ENCODE measurements at places on chromosomes 12 and 14.

- DNase-seq = no peak
Observed at GRCh38 chr12:26422839-26423398, 227.5 kb downstream of the SSPN start.

DNA sequence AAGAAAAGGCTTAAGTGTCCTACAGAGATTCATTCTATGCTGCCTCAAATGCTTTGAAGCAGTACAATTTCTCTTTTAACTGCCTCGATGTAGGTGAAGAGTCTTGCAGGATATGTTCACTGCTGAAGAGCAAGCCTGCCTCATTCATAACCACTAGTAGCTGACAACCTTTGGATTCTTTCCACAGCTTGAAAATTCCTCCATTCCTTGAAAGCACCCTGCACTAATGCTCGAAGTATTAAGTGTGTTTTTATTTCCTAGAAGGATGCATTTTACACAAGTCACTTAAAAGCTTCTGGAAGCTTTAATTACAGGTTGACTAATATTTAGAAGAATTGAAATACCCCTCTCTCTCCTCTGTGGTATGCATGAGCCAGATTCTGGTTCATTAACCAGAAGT lies 429.4 kb downstream of the DIO2 start:
- no peak for DNase-seq

GRCh38 chr14:30177781-30178180 lies 250.1 kb upstream of the PRKD1 start:
- no peak for DNase-seq

GRCh38 chr12:40010899-40011774 lies 94.7 kb downstream of the SLC2A13 start:
- DNase-seq = peak; percentile 49

GRCh38 chr12:7302266-7302986 lies 1.4 kb upstream of the ACSM4 start:
- no peak for DNase-seq

DNA sequence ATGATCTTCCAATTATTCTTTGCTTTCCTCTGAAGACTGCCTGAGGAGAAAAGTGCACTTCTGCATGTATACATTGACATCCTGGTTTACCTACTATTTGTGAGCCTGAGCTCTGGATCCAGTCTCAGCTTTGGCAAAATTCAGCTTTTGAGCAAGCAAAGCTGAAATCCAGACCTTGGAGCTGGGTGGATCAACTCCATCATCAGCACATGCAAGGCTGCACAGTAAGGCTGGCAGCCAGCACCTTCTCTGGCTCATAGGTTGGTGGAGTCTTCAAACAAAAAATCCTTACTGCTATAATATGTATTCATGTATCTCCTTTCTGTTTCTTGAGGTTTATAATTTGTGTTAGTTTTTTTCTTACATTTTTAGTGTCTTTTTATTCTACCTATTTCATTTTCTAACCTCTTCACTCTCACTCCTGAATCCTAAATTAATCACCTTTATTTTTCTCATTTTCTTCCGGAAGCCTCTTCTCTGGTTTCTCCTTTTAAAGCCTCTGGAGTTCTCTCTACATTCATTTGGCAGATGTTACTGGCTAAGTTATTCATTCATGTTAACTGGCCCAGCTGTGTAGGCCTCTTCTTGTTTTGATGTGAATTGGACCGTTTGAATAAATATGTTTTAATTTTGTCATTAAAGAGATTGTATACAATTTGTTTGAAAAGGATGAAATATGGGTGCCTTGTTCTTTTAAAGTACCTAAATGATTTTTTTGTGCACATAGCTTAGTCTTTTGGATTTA lies 224.8 kb downstream of the DACT1 start:
- DNase-seq = no peak

- no peak for DNase-seq
Observed at GRCh38 chr12:57852200-57852599, 5.7 kb upstream of the CTDSP2 start.

GRCh38 chr12:3073438-3074250 lies 3.5 kb upstream of the TSPAN9 start:
- DNase-seq = peak; percentile 71

DNA sequence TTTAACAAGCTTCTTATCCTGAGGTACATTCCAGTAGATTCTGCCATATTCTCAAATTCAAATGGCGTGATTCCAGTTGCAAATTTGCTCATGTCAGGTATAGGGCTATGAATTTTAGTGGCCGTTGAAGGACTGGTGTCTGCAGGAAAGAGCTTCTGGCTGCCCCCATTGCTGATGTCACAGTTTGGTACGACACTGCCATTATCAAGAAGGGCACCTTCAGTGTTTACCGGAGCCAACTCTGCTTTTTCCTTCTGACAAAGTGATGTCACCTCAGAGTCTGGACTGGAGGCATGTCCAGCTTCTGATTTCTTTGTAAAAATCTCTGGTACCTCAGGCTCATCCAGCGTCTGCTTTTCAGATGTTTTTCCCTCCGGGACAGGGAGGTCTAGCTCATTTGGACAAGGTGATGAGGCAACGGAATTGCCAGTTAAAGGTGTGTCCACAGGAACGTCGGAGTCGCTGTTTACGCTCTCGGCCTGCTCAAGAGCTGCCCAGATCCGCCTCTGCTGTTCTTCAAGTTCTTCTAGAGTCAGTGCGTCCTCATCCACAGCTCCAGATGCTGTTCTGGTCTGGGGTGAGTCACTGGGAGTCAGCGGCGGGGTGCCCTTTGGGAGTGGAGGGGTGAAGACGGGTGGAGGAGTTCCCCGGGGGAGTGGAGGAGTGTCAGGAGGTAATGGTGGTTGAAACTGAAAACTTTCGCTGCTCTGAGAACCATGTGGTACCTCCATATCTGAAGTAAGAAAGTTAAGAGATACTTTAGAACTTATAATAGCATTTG lies 27.0 kb downstream of the ZCCHC8 start:
- no peak for DNase-seq

GRCh38 chr14:88078525-88078924 lies 73.6 kb downstream of the GPR65 start:
- DNase-seq = no peak

GRCh38 chr12:110846615-110847566 lies at the start of gene CCDC63:
CCDC63 (plus strand) TSS chr12:110846987; CDS start chr12:110852955, 5,968 bp downstream.
- DNase-seq = no peak

- DNase-seq = no peak
Observed at GRCh38 chr12:70011353-70011752, 186.3 kb downstream of the MYRFL start.

DNA sequence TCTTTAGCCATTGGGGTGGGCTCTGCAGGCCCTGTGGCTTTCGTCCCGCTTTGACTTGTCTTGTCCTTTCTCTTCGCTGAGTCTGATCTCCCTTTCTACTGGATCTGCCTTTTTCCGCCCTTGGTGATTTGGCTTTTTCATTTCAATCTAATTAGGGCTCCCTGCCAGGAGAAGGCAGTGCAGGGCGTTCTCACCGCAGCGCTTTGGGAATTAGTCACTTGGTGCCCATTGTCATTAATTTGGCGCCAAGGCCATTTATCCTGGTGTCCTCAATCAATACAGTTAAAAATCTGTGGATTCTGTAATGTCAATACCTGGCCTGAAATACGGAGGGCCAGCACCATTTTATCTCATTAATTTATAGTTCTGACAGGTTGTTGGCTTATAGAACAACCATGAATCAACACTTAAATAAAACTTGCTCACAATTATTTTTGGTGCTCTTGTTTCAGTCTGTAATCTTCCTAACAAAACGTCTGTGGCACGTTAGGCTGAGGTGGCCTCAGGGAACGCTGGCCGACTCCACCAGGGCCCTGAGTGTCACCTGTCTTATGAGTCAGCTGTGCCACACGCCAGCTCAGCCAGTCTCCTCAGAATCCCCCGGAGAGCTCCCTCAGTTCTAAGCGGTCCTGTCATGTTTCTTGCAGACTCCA lies 115.7 kb downstream of the BEGAIN start:
- no peak for DNase-seq

GRCh38 chr14:24984846-24985589 lies 64.9 kb downstream of the STXBP6 start:
- DNase-seq = no peak

DNA sequence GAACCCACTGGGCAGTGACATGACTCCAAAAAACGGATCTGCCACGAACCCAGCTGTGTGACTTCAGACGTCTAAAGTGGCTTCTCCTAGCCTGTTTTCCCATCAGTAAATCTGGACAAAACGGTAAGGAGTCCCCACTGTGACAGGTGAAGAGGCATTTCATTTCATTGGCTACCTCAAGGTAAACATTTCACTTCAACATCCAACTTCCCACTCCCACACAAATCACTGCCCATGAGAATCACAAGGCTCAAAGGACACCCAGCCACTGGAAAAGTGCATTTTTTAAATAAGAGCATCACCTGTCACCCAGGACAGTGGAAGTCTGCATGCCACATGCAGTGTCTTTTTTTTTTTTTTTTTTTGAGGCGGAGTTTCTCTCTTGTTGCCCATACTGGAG lies 27.9 kb downstream of the HSP90AA1 start:
- no peak for DNase-seq

- DNase-seq = no peak
Observed at GRCh38 chr12:77609016-77609415, 221.7 kb upstream of the NAV3 start.

DNA sequence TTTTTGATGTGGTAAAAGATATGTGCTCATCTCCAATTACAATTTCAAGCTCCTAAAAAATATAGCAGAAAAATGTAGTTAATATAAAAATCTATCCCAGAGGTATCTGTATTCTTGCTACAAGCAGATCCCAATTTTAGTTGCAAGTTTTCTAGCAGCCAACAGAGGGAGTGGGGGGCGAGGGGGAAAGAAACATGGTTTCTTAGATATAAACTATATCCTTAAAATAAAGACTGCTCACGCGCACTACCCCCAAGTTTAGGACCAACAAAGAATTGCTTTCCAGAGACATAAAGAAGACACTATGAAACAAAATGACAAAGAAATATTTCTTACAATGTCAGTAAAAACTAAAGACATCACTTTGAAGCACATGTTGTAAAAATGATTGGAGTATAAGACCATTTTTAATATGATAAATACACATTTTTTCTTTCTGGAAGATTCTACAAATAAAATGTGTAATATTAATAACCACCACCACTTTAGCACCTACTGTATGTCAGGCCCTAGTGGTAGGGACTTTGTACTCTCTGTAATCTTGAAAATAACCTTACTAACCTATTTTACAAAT lies 5.4 kb downstream of the MAGOHB start:
- no peak for DNase-seq

- DNase-seq = no peak
Observed at GRCh38 chr14:60807971-60808370, 73.4 kb downstream of the MNAT1 start.
